ENCODE measurements at places on chromosomes 7 and 10.

- peak; percentile 54 for DNase-seq
Measured at GRCh38 chr10:104076743-104077160, 8.9 kb downstream of the COL17A1 start.

- DNase-seq: no peak
Measured at GRCh38 chr10:99548041-99548530, 15.3 kb downstream of the NKX2-3 start.

DNA sequence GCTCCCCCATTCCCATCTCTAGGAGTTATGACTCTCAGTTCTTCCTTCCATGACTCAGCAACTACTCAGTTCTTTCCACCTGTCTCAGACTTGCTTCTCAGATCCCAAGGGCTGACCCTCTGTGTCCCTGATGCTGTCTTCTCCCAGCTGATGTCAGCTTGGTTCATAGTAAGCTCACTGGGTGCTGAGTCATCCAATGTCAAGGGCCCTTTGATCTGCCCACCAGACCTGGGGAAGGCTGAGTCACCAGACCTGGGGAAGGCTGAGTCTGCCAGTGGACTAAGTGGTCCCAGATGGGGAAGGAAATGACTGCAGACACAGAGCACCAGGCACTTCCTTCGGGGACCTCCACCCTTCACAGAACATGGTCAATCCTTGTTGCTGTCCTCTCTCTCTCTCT, 76.1 kb upstream of the ZEB1 start:
- no peak for DNase-seq

DNA sequence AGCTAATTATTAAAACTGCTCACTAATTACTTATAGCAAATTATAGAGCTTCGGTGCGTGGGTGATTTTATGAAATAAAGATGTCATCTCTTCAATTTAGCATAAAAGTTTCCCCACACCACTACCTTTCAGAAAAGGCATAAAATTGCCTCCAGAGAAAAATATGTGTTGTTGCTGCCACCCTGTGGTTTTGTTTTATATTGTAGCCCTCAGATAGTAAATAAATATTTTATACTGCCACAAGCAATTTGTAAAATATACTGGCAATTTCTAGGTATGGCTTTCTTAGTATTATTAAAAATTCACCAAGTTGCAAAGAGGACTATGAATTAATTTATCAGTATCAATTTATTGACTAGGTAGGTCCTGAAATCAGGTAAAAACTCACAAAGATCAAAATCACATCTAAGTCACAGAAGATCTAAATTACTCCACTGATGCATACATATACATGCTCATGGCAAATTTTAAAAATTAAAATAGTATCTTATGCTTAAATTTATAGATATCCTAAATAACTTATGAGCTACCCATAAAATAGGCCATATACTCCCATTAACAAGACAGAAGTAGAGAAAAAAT, 26.5 kb downstream of the ASNS start:
- no peak for DNase-seq

DNA sequence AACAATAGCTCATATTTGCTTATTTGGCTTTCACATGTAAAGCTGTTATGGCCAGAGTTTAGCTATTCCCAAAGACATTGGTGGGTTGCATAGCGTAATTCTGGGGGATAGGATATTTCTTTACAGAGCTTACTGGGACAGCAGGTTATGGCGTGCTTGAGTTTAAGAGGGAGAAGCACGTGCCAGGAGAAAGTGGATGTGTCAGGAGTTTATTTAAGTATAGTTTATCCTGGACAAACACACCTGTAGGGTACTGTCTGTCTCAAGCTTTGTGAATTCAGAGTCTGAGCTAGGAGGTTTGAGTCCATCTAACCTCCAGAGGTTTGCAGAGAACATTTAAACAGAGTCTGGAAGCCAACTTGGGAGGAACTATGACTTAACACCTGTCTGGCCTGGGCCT, 21.3 kb downstream of the GBF1 start:
- DNase-seq: no peak

- no peak for DNase-seq
Measured at GRCh38 chr7:112869111-112869774, 79.0 kb upstream of the TMEM168 start.

- DNase-seq: no peak
Measured at GRCh38 chr10:5470062-5470751, 29.2 kb downstream of the CALML5 start.

- no peak for DNase-seq
Measured at GRCh38 chr7:92872701-92873100, 36.3 kb upstream of the CDK6 start.
